ENCODE measurements at places on chromosomes 4 and X.

- DNase-seq, result no peak
Observed at GRCh38 chr4:163473576-163473975, at the start of gene TKTL2. TKTL2 (minus strand) TSS chr4:163473754; CDS start chr4:163473734, 20 bp downstream.

GRCh38 chr4:24131954-24132673, 242.3 kb upstream of the PPARGC1A start:
- no peak for DNase-seq

GRCh38 chr4:86106475-86106874, 253.4 kb downstream of the MAPK10 start:
- no peak for DNase-seq

- no peak for DNase-seq
Observed at GRCh38 chr4:82231806-82232205, 142.0 kb downstream of the HNRNPD start.

Measured in GM04503 (cell line).